ENCODE measurements at places on chromosomes 2 and 18.
A peak's percentile ranks its signal among the peaks of the same experiment; 100 is the strongest.

DNA sequence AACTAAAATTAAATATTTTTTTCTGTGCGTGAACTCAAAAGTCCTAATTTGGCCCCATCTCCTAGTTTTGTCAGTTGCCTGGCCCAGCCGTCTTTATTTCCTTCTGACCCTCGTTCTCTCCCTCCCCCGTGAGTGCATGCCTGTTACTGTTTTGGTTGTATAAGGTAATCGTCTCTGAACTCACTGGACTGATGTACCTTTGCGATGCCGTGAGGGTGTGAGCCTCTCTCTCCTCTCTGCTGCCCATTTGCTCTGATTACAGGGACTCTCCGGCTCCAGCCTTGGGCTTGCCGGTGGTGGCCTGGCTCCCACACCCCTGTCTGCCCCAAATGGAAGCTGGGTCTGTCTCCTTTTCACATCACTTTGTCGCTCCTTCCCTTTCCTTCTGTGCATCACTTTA, 66.5 kb upstream of the RBM44 start:
- DNase-seq = no peak

GRCh38 chr18:77967071-77967470, 717.4 kb downstream of the GALR1 start:
- no peak for DNase-seq

DNA sequence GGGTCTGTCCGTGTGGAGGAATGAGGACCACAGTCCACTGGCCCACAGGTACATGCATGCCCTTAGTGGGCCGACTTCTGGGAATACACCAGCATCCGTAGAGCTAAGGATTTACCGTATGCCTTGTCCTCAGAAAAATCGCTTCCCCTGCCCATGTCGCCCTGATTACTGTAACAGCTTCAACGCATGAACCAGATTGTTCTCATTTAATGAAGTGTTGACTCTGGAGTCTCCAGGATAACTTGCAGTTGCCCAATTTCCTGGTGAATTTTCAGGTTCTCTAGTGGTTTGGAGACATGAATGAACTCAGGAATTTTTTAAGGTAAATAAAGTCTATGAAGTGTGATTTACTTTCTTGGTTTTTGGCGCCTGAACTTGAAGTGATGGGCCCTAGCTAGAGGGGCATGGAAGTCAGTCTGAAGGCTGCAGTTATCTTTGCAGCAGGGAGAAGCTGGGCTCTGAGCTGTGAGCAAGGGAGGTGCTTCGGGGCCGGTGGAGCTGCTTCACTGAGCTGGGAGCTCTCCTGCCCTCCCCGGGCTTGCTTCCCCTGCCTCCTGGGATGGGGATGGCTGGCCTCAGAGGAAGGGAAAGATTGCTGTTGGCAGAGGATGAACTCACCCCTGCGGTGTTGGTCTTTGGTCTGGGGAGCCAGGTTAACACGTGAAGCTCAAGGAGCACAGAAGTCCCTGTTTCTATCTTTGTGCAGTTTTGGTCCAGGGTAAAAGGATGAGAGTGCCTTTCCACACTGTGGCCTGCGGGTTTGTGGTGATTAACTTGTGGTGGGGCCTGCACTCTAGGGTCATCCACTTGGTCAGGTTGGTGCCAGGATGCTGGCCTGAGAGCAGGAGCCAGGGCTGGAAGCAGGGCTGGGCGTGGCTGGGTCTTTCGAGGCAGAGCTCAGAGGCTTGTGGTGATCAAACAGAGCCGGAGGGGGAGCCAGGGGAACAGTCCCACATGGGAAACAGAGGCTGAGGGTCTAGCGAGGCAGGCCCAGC, 28.1 kb downstream of the TCF7L1 start:
- no peak for DNase-seq

DNA sequence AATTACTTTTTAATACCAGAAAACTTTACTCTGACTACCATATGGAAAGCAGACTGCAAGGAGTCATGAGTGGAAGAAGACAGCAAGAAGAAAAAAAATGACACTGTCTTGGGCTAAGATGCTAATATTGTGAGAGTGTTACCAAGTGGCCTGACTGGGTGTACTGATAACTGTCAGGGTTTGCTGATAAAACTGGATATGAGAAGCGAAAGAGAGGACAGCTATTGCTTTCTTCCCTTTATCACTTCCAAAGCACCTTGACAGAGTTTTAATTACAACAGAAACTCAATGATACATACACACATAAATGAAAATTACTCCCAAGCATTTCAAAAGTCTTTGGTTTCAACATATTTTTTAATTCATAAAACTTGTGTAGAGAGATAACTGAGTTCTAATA, 368.5 kb downstream of the ZEB2 start:
- DNase-seq = no peak

DNA sequence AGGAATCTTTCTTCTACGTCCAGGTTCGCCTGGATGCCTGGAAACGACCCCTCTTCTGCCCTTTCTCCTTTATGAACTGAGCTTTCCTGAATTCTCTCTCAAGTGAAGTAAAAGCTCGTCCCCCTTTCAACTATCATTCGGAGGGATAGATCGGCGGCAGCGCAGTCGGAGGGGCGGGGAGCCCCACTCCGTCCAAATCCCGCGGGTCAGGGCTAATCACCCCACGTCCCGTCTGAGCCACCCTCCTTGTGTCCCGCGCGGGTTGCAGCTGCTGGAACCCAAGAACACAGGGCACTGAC, 367 bp downstream of the FBXO48 start:
- DNase-seq = no peak

DNA sequence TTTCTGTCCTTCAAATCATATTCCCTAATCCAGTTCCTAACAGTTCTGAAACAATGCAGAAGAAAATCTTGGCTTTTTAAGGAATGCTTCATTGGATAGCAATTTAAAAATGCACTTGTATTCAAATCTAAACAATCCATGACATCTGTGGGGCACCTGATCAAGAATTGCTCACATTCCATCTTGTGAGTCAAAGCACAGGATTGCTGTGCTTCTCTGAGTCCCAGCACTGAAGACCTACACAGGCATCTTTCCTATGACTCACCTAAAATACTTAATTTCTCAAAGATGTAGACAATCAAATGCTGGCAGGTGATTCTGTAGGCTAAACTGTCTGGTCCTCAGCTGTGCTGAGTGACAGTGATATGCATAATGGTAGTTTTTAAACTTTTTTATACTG, 10.1 kb upstream of the ATP8B1 start:
- no peak for DNase-seq

DNA sequence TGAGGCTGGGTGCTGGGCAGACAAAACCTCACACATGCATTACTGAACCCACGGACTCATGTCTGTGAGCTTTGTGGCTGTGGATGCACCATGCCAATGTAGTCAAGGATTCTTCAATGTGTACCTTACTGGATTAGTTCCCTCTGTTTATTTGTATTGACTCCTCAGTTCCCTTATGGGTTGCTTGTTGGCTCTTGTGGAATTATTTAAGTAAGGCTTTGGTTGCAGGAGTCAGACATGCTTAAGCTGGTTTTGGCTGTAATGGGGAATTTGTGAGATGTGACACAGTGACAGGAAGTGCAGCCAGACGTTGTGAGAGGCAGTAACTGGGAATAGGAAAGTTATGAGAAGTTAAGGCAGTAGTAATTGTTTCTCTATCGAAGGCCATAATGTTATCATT, 13.6 kb upstream of the IL1RN start:
- DNase-seq = peak; percentile 58

DNA sequence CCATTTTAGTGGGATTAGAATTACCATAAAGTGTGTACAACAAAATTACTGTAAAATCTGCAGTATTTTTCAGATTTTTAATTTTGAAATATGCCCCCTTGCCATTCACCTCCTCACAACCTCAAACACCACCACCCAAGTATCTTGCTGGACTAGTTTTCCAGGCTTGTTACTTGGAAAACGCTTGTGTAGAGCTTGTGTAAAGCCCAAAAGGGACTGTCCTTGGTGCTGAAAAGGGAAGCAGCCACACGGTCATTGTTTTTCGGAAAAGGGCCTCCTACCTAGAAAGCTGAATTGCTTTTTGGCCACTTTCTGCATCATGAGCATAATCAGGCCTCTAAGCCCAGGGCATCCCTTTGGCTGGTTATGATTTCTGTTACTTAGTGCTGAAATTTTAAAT, 563.4 kb downstream of the LRRTM4 start:
- no peak for DNase-seq

DNA sequence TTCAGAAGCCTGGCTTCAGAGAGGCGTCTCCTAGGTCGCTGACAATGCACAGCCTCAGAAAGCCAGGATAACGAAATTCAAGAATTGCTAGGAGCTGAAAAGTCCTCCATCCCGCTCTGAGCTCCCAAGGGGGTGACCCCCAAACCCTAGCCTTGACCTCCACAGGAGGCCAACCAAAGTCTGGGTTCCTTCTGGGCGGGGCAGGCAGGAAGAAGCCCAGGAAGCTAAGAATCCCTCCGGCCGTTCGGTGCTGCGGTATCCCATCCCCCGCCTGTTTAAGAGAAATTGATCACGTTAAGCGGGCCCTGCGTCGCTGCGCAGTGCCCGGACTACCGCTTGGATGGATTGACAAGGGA, 2.5 kb upstream of the OSR1 start:
- DNase-seq = no peak

DNA sequence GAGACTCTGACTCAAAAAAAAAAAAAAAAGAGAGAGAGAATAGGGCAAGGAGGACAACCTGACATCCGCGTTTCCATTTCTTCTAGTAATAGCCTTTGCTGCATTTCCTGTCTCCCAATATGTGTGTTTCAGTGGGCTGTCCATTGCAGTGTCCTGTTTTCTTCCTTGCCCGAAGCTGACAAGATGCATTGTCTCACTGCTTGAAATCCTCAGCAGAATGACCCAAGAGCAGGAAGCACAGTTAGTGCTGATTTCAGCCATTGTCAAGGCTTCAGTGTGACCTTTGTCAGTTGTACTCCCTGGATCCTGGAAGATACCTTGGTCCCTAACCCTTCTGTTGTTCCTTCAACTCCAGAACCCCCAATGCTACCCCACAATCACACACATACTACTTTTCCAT, 71.2 kb downstream of the SLC16A14 start:
- no peak for DNase-seq

GRCh38 chr2:437756-438393, 150.0 kb upstream of the ALKAL2 start:
- DNase-seq = no peak

DNA sequence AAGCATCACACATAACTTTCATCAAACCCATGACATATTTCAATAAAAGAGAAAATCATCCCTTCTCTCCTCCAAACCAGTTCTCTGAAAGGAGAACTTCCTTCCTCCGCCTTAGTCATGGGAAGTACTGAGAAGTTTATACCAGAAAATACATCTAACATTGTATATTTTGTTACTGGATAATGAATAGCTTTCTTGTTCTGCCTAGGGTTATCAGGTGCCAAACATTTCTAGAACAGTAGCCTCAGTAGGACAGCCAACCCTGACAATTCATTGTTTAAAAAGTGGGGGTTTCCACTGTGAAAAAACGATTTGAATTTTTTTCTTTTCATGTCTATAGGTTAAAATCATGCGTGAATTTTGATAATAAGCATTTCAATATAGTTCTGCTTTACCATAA, 16.0 kb upstream of the DAW1 start:
- no peak for DNase-seq

GRCh38 chr2:50556934-50557575, 474.9 kb downstream of the NRXN1 start:
- DNase-seq = no peak

- DNase-seq = peak; percentile 42
These were observed 111.9 kb downstream of the AP1S3 start for GRCh38 chr2:223725494-223725893.

GRCh38 chr2:207394812-207395534, 134.8 kb upstream of the CREB1 start:
- DNase-seq = peak; percentile 19

DNA sequence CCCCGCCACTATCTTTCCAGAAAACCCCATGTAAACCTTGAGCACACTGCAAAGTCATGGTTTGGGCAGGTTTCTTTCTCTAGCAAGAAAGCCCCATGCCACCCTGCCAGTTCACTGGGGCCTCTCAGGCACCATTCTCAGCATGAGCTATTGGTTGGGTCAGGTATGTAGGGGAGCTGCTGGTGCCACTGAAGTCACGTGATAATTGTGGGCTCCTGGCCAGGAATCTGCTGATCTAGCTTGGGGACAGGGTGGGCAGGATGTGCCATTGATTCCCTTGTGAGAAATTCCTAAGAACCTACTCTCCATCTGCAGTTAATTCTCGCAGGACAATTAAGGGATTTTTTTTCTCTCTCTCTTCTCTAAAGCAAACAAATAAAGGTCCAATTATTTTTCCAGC, 26.5 kb upstream of the HNMT start:
- DNase-seq = no peak

DNA sequence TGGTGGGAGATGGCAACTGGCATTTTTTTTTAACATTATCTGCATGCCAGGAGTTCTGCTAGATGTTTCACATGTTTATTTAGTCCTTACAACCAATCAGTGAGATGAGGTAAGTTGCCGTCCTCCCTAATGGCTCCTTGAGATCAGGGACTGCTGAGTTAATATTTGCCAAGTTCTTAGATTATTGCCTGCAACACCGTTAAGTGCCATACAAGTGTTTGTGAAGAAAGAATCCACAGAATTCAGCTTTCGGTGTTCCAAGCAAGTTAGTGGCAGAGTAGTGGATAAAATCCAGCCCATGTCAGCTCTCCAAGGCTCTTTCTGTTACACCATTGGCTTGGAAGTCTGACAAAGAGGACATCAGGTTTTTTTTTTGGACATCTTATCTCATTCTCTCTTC, 95.9 kb downstream of the C1QL2 start:
- DNase-seq = no peak

DNA sequence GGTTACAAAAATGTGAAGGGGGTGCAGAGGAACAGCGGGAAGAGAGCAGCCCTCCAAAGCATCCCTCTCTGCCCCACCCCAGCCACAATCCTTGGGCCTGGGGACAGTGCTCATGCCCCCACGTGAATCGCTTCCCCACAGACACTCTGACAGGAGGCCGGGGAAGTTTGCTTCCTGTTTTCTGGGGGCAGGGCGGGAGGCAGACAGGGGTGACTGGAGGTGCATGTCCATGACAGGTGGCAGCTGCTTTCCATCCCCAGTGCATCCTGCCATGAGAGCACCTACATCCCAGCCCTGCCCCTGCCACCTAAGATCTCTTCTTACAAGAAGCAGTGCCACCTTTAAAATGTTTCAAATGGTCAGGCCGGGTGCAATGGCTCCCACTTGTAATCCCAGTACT, 47.2 kb upstream of the UBE2F start:
- DNase-seq = peak; percentile 38

GRCh38 chr2:145157741-145158591, 638.0 kb upstream of the ZEB2 start:
- no peak for DNase-seq

- no peak for DNase-seq
These were observed 448.3 kb upstream of the POU3F3 start for GRCh38 chr2:104405623-104406022.

DNA sequence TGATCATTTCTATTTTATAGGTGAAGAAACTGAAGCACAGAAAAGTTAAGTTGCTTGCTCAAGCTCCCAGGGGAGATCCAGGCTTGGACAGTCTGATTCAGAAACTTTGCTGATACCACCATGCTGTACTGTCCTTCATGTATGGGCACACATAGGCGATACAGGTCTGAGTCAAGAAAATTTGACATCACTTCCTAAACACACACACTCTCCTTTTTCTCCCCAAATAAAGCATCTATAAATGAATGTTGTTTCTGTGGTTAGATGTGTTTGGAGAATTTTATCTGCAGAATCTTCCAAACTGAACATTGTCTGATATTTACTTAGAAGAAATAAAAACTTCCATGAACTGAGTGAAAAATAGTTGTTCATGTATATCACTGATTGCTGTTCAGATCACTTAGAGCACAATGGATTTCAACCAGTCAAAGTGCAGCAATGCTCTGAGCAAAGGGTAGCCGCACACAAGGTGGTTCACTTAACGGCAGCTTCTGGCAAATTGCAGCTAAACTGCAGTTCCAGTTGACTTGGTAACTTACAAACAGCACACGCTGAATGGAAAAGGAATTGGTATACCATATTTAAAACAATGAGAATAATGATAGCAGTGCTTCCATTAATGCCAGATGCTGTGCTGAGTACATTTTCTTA, 10.0 kb upstream of the AGFG1 start:
- no peak for DNase-seq
